Fibroblast of skin of right quadriceps (primary cell): ENCODE measurements at places on chromosomes 1 and 21.
A peak's percentile ranks its signal among the peaks of the same experiment; 100 is the strongest.

DNA sequence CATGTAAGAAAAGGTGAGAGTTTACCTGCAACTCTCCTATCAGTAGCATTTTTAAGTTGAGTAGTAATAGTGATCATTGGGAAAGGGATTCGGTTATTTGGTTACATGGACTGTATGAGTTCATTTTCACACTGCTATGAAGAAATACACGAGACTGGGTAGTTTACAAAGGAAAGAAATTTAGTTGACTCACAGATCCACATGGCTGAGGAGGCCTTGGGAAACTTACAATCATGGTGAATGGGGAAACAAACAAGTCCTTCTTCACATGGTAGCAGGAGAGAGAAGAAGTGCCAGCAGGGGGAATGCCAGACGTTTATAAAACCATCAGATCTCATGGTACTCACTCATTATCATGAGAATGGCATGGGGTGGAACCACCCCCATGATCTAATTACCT lies 59.3 kb upstream of the FBXO28 start:
- no peak for DNase-seq

GRCh38 chr1:80657707-80658106 lies 1143.0 kb upstream of the ADGRL2 start:
- DNase-seq, result no peak

- peak; percentile 52 for DNase-seq
Observed at GRCh38 chr1:42682739-42683531, 717 bp downstream of the YBX1 start.

DNA sequence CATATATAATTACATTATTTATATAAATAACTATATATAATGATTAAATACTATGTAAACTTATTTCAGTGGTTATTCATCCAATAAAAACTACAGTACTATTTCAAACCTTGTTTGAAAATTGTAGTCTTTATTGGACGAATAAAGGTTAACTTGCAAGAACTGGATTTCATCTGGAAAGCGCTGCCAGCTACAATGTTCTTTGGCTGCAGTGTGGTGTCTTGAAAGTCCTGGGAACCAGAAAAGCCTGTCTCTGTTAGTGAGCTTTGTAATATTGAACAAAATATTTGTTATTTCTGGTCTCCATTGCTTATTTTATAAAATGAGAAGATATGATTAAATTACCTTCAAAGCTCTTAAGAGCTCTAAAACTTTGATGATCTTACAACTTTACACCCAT lies 763.6 kb downstream of the ADGRL2 start:
- no peak for DNase-seq

- peak; percentile 70 for DNase-seq
Observed at GRCh38 chr1:206693029-206693428, 8.3 kb downstream of the MAPKAPK2 start.

- DNase-seq, result no peak
Observed at GRCh38 chr1:184892116-184892515, 82.2 kb downstream of the NIBAN1 start.

DNA sequence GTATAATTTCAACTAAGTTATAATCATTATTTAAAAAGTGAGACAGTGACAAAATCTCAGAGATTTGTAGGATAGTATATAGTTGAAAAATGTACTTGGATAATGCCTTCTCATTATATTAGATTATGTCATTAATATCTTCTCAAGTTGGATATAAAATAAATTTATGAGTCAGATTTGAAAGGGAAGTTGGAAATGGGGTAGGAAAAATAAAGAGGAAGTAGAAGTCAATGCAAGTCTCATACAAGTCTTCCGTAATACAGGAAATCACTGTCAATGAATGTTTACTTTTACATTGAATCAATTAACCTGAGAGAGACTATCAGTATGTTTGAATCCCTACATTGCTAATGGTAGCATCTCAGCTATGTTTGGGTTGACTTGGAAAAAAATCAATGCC lies 16.2 kb upstream of the RNPC3 start:
- DNase-seq, result no peak

DNA sequence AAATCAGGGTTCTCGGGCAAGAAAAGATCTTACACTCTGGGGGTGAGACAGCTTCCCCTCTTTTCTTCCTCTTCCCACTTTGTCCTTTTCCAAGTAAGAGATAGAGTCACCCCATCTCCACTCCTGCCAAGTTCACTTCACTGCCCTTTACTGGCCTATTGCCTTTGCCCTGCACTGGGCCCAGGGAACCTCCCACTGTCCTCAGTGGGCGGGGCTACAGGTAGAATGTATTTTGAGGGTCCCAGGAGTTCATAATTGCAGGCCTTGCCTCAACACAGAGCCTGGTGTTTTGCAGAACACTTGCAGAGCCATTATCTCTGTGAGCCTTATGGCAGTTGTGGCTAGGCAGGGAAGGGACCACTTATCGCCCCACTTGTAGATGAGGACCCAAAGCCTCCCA lies 3.3 kb downstream of the AMPD2 start:
- no peak for DNase-seq

DNA sequence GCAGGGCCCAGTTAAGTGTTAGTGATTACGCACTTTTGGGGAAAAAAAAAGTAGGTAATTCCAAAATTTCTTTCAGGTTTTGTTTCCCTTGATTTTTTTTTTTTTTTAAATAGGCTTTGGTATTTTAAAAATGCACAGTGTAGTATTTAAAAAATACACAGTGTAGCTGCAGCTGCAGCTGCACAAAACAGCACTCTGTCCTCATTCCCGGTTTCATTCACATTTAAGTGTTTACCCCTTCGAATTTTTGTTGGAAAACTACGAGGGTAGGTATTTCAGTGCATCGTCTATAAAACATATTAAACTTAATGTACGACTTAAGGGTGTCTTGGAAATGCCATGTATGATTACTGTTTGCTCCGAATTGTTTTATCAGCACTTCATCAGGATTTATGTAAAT lies 3.4 kb downstream of the NEK7 start:
- DNase-seq, result no peak

- DNase-seq, result no peak
Observed at GRCh38 chr1:234942879-234943506, 185.6 kb downstream of the TOMM20 start.

DNA sequence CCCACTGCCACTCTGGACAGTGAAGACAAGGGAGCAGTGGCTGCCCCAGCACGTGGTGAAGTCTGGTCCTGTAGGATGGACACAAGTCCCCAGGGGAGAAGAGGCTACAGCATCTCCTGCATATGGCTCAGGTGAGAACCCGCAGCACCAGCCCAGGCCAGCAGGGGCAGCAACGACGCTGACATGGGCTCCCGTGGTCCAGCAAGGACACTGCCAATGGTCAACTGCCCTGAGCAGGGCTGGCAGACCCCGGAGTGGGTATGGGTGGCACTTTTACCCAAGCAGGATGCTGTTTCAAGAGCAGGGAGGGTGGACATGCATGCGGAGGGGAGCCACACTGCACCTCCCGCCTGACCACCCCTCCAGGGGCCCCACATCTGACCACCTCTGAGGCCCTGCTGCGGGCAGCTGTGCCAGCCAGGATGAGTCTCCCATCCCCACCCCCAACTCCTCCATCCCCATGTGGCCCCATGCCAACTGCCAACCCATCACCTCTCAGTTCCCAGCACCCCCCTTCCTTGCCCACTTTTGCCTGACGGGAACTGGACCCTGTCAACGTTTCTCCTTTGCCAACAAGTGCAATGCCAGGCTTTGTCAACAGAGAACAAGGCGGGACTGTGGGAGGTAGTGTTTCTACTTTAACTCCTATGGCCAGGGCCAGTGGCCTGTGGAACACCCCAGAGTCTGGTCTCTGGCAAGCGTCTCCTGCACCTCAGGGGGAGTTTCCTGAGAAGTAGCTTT lies 8.6 kb downstream of the MORN1 start:
- peak; percentile 16 for DNase-seq

GRCh38 chr21:42395302-42395701 lies 550 bp downstream of the TMPRSS3 start:
- DNase-seq, result no peak

- DNase-seq, result peak; percentile 72
Observed at GRCh38 chr21:26849428-26850115, 4.4 kb upstream of the ADAMTS1 start.

DNA sequence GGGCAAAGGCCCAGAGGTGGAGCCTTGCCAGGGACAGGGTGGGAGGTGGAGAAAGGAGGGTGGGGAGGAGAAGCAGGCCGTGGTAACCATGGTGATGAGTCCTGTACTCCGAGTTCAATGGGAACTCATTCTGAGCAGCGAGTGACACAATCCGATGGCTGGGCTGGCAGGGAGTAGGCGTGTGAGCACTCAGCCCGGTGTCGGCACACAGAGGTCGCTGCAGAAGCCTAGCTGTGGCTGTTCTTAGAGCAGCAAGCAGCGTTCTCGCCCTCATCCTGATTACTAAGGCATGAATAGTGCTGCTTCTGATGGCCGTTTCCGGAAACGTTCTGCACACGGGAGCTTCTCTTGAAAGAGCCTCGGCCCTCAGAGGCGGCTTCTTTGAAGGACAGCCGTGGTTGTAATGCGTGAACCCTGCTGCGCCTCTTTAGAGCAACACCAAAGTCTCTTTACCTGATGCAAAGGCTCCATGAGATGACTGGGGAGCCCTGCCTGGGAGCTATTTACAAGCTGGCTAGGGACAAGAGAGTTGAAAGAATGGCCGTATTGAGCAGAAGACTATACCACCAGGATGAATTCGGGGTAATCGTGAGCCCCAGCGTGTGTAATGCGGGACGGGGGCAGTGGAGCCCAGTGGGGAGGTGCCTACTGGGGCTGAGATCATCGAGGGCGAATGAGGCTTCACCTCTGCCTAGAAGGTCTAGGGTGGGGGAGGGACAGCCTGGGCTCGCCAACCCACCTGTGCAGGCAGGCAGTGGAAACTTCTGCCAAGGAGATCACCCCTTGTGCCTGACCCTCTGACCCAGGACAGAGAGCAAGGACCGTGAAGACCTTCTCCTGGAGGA lies 72.8 kb upstream of the PAX7 start:
- DNase-seq, result no peak

DNA sequence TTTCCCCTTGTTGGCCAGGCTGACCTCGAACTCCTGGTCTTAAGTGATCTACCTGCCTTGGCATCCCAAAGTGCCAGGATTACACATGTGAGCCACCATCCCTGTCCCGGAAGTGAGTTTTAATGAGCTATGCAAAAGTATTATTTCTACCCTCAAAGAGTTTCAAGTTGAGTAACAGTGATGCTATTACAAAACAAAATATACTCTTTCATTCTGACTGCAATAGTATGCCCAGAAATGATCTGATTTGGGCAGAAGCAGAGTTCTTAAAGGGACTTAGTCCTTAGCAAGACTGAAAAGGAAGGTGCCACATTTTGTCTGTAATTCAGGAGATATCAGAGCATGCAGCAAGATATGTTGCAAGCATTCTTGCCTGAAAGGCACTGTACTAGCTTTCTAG lies 375.4 kb downstream of the NUF2 start:
- DNase-seq, result no peak

- DNase-seq, result no peak
Observed at GRCh38 chr1:3393987-3394920, 60.2 kb upstream of the ARHGEF16 start.

DNA sequence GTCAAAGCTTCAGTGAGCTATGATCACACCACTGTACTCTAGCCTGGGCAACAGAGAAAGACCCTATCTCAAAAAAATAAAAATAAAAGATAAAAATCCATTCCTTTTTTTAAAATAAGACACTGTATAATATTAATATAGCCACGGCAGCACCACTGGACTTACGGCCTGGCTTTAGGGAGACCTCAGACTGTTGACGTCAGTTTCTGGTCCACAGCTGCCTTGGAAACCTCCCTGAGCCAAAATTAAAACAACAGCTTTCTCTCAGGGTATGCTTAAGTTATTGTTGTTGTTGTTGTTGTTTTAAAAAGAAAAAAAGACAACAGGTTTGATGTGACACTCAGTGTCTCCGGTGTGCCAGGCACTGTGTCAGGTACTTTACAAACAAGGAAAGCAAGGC lies 42.0 kb downstream of the CAPZB start:
- no peak for DNase-seq

DNA sequence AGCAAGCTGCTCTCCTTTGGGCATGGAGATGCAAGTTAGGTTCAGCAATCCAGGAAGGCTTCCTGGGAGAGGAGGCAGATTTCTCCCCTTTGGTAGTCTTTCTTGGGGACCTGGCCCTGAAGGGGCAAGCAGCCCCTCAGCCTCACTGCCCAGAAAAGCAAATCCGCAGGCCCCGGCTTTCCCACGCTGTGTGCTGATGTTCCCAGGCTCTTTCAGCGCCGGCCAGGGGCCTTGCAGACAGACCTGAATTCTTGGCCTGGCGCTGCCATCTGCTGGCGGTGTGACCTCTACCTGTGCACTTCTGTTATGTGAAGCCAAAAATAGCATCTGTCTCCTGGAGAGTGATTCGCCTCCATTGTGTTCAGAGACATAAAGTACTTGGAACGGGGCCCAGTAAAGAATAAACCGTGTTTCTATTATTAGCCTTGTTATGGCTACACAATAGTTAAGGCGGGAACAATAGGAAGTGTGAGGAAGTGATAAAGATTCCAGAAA lies 64.8 kb downstream of the ALPL start:
- peak; percentile 79 for DNase-seq

- DNase-seq, result no peak
Observed at GRCh38 chr1:30402031-30402430, 321.4 kb downstream of the MATN1 start.

DNA sequence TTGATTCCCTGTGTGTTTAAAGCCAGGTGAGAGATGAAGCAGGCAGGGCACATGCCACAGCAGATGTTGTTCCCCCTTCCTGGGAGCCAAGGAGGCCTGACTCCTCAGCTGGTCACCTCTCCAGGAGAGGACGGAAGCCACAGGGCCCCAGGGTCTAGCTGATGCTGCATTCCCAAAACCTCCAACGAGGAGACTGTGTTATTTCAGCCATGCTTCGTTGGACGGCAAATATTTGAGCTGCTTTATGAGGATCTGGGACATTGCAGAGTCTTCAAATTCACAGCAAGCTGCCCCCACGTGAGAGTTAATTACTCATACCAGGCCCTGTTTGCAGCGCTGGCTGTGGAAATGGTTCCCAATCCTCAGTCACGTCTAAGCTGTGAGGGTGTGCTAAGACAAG lies 85.3 kb downstream of the CDC7 start:
- no peak for DNase-seq

DNA sequence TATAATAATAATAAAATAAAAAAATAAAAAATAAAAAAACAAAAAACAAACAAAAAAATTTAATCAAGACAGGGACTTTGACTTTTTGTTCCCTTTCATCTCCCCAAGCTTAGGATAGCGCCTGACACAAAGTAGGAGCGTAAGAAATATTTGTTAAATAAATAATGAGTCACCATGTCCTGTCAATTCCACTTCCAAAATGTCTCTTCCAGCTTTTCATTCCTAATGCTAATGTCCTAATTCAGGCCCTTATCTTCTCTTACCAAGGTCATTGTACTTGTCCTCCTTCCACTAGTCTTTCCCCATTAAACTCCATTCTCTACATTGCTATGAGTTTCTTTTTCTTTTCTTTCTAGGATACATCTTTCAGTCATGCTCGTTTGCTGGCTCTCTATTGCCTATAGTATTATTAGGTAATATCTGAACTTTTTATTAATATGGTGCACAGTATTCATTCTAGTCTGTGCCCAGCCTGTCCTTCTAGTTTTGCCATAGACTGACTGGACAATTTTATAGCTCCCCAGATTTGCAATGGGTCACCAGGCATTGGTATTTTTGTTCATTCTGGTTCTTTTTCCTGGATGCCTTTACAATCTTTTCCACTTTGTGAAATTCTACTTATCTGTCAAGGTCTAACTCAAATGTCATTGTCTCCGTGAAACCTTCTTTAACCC lies 11.4 kb downstream of the NEXN start:
- no peak for DNase-seq

- DNase-seq, result no peak
Observed at GRCh38 chr1:39412892-39413291, 78.5 kb upstream of the BMP8A start.

- no peak for DNase-seq
Observed at GRCh38 chr21:26236281-26236680, 65.7 kb upstream of the APP start.
